GOT3 (cell line): ENCODE measurements at places on chromosomes 2 and 18.

- DNase-seq, result no peak
These were observed 2.8 kb downstream of the ECEL1 start for GRCh38 chr2:232484628-232485347.

GRCh38 chr18:23585007-23585871, 1.1 kb downstream of the NPC1 start:
- no peak for DNase-seq

- DNase-seq, result no peak
These were observed 112.4 kb upstream of the WDR75 start for GRCh38 chr2:189328848-189329245.

- no peak for DNase-seq
These were observed 148.7 kb downstream of the ESCO1 start for GRCh38 chr18:21451851-21452250.

DNA sequence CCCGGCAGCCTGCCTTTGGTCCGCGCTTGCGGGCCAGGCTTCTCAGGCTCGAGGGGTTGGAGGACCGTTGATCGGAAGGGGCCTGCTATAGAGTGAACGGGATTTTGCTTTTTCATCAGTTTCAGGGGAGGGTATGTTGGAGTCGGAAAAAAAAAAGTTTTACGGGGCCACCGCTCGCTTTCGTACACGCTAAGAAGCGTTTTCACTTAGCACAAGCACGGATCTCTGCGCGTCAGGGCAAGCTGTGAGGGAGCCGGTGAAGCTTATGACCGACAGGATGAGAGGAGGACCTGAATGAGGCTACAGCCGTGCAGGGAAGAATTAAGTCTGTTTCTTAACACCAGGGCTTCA, 443 bp downstream of the CPSF3 start:
- no peak for DNase-seq

DNA sequence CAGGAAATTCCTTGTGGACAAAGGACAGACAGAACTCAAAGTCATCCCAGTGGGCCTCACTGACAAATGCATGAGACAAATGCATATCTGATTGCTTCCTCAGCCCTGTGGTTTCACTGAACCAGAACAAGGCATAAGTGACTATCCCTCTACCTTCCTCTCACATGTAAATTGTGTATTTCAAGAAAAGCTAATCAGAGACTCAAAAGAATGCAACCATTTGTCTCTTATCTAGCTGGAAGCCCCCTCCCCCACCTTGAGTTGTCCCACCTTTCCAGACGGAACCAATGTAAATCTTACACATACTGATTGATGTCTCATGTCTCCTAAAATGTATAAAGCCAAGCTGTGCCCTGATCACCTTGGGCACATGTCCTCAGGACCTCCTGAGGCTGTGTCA, 102.0 kb upstream of the TMEM200C start:
- DNase-seq, result no peak

- no peak for DNase-seq
These were observed 37.6 kb downstream of the TMEM163 start for GRCh38 chr2:134681201-134681600.

DNA sequence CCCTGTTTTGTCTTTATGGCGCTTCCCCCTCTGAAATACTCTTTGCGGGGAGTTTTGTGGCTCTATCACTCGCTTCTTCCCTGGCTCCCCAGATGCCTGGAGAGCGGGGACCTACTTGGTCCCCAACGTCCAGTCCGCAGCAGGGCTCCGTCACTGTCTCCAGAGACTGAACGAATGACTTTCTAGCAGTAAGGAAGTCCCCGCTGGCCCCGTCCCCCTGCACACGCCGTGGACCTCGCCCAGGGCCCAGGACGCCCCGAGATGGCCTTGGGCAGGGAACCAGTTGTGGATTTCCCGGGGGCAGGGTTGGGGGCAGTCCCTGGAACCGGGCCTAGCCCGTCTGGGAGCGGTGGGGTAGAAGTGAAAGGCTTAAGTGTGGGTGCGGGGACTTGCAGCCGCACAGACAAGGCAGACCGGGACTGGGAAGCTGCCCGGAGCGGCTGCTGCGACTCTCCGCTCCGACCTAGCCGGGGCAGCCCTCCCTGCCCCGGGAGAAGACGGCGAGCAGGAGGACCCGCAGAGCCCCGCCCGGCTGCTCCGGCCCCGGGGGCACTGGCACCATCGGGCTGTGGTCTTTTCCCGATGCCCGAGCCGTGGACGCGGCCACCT, 821 bp upstream of the EPHA4 start:
- no peak for DNase-seq

DNA sequence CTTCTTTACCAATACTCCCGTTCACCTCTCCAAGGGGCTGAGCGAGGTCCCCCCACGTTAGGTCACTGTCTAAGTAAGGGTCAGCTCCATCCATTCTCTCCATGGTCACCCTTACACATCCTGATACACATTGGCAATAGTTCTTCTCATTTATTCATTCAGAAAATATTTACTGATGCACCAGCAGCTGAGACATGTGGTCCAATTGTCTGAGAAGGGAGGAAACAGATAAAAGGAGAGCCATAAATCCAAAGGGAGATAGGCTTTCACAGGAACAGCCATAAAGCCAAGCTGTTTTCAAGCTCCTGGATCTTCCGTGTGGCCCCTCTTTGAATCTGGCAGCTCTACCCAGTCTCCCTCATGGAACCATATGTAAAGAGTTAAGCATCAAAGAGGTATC, 121.2 kb downstream of the TXNL1 start:
- no peak for DNase-seq

- no peak for DNase-seq
These were observed 29.8 kb upstream of the YES1 start for GRCh38 chr18:841647-842370.

GRCh38 chr2:207284556-207285472, 119.1 kb upstream of the KLF7 start:
- DNase-seq, result no peak

DNA sequence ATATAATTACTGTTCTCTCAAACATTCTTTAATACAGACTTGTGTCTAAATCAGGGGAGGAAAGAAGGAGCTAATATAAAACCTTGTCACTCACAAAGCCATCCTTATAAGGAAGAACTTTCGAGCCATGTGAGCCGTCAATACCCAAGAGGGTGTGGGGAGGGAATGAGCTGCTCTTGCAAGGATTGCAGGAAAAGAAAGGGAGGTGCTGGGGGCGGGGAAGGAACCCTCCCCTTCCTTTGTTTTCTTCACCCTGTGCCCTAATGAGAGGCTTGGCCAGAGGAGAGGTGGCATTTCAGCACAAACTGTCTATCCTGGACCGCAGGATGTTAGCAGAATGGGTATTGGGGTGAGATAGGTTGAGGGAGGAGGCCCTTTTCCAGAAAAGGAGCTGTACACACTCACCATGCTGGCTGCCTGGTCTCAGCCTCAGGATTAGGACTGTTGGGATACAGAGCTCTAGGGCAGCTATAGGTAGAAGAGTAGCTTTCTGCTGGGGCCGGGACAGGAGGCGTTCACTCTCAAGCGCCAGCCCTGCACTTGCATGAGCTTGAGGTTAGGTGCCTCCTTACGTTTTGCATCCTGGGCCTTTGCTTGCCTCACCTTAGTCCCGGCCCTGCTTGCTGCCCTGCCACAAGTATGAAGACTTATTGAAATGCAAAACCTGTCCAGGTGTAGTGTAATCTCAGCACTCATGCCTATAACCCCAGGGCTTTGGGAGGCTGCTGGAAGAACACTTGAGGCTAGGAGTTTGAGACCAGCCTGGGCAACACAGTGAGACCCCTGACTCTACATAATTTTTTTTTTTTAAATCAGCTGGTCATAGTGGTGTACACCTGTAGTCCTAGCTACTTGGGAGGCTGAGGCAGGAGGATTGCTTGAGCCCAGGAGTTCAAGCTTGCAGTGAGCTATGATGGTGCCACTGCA, 190.5 kb downstream of the LOXHD1 start:
- DNase-seq, result no peak

GRCh38 chr18:54878159-54878622, 49.9 kb downstream of the RAB27B start:
- no peak for DNase-seq

- no peak for DNase-seq
These were observed 3.9 kb upstream of the MLPH start for GRCh38 chr2:237483018-237483731.

DNA sequence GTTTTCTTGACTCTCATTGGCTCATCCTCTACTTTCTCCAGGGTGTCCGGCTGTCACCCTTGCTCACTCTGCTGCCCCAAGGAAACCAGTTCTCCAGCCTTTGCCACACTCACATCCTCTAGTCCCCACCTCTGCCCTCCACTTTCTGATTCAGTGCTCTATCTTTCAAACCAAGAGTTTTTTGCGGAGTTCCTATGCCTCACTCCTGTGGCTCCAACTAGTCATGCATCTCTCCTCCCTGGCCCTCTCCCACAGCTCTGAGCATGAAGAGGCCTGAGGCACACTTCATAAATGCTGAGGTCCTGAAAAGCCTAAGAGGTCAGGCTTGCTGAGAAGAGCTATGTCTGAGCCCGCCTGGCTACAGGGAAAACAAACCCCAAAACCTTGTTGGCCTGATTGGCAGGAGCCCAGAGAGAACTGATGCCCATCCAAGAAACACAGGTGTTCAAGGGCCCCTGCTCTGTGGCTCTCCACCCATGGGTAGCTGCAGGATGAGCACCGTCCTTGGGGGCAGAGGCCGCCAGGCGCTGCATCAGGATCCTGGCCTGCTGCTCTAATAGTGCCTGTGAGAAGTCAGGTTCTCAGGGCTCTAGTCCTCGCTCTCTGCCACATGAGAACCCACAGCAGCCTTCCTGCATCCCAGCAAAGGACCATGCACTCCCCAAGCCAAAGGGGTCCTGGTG, 42.1 kb downstream of the HS1BP3 start:
- DNase-seq, result no peak

GRCh38 chr2:133312038-133312729, 256.1 kb downstream of the NCKAP5 start:
- no peak for DNase-seq

GRCh38 chr2:43406651-43407279, 180.4 kb upstream of the ZFP36L2 start:
- no peak for DNase-seq

DNA sequence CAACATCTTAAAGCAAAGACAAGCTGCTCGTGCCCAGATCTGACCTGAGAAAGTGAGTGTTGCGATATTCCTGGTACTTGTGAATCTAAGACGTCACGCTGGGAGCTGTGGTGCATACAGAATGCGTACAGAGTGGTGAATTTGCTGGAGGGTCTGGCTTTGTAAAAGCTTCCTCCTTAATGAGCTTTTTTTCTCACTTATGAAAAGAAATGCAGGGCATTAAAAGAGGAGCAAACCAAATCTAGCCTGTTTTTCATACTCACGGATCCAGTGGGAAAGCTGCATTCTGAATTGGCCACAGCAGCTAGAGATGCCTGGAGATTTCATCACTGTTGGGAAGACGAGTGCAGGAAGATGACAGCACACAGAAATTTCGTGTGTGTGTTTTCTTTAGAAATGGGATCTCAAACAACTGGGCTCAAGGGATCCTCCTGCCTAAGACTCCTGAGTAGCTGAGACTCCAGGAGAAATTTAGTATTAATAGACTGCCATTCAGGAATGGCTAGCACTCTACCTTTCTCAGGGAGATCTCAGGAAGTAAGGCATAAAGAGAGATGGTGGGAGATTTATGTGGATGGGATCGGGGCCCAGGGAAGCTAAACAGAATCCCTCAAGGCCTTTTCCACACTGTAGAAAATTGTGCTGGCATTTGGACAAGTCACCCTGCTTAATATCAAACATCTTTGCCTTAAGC, 181.3 kb downstream of the ALPK2 start:
- no peak for DNase-seq

DNA sequence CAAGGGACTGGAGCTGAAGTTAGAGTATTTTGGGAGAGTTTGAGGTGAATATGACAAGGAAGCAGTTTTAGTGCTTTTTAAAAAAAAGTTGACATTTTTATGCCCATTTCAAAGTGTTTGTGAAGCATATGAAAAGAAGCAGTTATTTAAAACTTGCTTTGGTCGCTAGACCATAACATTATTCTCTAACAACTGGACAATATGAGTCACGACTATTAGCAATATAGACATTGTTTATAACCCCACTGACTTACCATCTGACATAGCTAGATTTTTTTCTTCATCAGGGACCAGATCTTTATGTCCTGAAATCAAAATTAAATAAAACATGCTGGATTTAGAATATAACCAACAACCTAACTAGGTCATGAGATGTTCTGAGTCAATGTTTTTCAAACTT, 22.6 kb upstream of the DYTN start:
- no peak for DNase-seq

- no peak for DNase-seq
These were observed 137.7 kb upstream of the TWIST2 start for GRCh38 chr2:238710032-238710735.

- peak; percentile 28 for DNase-seq
These were observed 207.1 kb downstream of the ACKR3 start for GRCh38 chr2:236776695-236777251.

GRCh38 chr18:50820901-50821520, 1.2 kb upstream of the MRO start:
- no peak for DNase-seq

- DNase-seq, result peak; percentile 59
These were observed 8.0 kb upstream of the ITGB6 start for GRCh38 chr2:160207804-160208654.

GRCh38 chr18:13159579-13159978, 59.0 kb upstream of the LDLRAD4 start:
- no peak for DNase-seq

GRCh38 chr2:138503652-138504051, 2.1 kb downstream of the SPOPL start:
- no peak for DNase-seq

- no peak for DNase-seq
These were observed 282.6 kb downstream of the CPS1 start for GRCh38 chr2:210839034-210839433.

DNA sequence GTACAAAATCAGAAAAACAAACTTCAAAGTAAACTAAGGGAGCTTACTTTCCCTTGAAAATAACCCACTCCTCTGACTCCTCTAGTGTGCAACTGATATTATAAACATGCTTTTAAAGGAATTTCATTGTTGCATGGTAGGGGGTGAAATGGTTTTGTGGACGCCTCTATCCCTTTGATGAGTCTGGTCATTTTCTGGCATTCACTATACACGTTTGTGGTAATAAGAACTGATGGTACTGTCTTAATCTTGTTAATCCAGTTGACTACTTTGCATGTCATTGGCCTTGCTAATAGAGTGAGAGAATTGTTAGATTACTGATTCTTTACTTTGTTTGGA, 2.8 kb downstream of the INSIG2 start:
- no peak for DNase-seq

DNA sequence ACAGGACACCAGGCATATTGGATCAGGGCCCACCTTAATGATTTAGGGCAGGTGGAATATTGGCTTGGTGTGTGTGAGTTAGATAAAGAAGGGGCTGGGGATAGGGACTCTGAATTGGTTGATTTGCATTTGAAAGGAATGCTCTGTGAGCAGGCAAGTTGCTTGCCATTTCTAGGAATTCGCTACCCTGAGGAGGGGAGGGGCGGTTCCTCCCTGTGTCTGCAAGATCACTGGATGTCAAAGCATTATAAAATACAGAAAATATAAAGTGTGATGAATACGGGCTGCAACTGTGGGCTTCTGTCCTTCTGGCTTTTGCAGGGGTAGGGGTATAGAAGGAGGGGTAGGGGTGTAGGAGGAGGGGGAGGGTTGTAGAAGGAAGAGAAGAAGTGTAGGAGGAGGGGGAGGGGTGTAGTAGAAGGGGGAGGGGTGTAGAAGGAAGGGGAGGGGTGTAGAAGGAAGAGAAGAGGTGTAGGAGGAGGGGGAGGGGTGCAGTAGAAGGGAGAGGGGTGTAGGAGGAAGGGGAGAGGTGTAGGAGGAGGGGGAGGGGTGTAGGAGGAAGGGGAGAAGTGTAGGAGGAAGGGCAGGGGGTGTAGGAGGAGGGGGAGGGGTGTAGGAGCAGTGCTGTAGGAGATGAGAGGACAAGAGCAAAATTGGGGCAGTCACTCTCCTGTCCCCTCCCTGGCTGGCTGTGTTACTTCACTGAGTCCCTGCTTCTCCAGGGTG, 238.0 kb upstream of the COPS8 start:
- no peak for DNase-seq
